MCF 10A (cell line): ENCODE measurements at places on chromosomes 7 and 10. TPM values are rescaled to one million over a fixed set of nuclear protein-coding genes. Genes with fewer than 3 reads are reported as not detected.

DNA sequence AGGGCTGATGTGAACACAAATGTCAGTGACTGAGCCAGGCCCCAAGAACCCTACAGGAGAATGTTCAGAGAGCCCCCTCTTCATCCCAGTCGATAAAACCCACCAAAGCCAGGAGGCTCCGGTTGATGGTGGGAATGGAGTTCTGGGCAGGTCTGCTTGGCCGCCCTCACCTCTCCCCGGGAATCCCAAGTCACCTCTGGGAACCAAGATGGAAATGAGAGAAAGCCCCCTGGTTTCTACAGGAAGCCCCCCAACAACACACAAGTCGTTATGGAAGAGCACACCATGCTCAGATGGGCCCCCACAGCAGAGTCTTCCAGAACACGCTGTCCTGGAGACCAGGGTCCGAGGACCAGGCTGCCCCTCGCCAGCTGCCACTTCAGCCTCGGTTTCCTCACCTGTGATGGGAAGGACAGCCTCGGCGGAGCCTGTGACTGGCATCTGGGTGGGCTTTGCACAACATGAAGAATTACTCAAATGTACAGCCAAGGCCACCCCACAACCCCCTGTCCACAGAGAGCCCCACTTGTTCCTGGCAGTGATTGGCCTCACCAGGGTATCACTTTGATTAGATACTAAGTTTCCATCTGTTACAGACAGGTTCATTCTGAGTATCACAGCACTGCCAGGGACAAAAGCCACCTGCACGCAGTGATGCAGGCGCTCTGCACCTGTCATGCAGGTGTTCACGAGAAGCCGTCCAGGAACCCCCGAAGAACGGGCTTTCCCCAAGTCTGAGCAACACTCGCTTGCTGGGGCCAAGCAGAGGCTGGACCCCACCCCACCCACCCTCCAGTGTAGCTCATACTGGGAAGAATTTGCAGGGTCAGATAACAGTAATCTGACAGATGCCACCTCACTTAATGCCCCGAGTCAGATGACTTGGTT, 57.6 kb downstream of the MKI67 start:
- DNase-seq, result no peak

The TLL2 gene
- 0.20 TPM in 1 of 2 replicates, not detected in the other for total RNA-seq

DNA sequence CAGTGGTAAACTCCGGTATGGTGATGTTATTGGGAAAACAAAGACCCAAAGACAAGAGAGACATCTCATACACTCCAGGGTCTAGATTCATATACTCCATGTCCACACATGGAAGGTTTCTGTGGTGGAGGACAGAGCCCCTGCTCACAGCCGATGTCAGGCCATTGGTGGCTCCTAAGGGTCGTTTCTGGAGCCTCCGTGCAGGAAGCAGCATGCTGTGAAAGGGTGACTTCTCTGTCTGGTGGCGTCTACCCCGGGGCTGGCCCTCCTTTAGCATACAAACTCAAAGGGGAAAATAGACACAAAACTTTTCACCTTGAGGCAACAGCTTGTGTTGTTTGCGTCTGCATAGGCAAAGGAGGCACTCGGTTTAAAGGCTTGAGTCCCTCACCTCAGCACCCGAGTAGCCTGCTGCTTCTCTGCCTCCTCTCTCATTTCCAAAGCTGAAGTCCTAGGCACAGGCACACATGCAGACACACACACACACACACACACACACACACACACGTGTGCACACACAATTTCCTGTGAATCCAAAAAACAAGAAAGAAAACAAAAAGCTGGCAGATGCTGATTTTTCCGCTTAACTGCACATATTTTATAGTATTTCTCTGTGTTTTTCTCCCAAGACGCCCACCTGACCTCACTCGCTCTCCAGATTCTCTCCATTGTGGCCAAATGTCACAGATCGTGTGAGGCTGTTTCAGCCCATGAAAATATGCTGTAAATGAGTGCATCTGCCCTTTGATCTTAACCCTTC, 601.4 kb upstream of the MGMT start:
- DNase-seq, result no peak

DNA sequence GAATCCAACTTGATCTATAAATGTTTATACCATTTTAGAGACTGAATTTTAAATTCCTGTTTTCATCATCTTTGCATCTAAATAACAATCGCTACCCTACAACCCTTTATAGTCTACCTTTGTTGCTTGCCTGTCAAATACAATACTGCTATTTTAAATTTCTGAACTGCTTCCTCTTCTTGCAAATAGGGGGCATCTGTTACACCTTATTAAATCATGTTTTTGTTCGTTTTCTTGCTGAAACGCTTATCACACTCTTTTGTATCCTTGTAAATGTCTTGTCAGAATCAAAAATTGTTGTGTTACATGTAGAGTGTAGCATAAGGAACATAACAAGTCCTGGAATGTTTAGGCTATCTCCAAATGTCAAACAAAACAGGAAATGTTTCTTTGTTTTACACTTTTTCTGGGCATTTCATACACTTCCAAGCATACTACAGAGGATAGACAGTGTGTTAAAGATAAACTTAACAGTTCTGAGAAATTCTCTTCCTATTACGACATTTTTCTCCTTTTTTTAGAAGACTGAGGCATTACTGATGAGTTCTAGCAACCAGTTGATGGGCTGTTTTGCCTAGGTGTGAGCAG, 281.3 kb downstream of the GPR158 start:
- no peak for DNase-seq

DNA sequence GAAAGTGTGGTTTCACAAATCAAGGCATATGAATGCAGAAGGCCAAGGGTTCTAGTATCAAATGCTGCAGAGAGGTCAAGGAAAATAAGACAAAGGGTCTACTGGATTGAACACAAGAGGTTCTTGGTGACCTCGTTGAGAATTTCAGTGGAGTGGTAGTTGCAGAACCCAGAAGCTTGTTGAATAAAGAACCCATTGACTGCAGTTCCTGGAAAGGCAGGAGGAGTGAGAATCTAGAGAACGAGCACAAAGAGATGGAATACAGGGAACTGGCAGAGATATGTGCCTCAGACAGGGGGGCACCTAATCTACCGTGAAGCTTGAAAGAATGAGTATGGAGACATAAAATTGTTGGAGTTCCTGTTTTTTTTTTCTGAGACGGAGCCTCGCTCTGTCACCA, 3.5 kb upstream of the SEPTIN7 start:
- DNase-seq, result no peak

DNA sequence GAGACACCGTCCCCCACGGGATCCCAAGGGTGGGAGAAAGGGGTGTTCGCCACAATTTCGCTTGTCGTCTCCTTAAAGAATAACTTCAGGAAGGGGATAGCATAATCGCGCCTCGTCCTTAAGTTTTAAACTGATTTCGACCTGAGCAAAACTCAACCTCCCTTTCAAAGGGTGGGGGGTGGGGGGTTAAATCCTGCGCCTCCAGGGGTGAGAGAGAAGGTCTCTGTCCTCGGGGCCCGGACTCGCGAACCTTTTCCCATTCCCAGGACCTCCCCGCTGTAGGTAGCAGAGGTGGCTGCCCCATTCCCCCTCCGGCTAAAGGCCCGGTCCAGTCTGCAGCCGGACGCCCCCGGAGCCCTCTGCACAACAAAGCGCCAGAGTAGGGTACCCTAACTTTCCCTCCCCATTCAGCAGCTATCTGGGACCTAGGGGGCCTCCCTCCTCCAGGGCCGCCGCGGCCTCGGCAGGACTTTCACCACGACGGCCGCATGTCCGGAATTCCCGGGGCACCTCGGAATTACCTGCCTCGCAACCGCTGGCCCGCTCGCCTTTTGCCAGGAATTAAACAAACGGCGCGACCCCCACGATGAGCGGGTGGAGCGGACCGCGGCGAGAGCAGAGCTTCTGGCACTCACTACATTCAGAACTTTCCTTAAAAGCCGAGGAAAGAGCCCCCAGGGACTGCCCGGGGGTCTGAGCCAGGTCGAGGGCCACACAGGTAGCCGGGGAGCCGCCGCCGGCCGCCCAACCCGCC, 1.7 kb downstream of the CDK6 start:
- peak; percentile 43 for DNase-seq

GRCh38 chr7:92053312-92053711, 81.0 kb downstream of the CYP51A1 start:
- DNase-seq, result no peak

The ZNF777 gene
- total RNA-seq, result 19.5 and 22.9 TPM in 2 replicates

The ZPBP gene
- total RNA-seq, result not detected in 2 replicates

DNA sequence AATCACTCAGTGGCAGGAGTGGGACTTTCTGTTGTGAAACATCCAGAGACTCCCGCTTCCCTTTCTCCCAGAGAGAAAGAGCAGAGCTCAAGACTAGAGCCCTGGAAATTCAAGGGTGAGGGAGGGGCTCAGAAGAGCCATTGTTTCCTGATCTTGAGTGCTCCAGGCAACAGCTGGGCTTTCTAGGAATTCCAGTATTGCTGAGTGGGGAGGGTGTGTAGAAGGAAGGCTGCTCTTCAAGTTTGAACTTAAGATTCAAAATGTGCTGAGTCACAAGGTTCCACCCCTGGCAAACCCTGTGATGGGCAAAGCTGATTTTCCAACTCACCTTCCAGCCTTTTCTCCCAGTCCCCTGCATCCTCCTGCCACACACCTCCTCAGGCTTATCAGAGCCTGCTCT, 42.3 kb upstream of the MSRB2 start:
- peak; percentile 26 for DNase-seq
